ENCODE measurements at places on chromosomes 5 and 9.

DNA sequence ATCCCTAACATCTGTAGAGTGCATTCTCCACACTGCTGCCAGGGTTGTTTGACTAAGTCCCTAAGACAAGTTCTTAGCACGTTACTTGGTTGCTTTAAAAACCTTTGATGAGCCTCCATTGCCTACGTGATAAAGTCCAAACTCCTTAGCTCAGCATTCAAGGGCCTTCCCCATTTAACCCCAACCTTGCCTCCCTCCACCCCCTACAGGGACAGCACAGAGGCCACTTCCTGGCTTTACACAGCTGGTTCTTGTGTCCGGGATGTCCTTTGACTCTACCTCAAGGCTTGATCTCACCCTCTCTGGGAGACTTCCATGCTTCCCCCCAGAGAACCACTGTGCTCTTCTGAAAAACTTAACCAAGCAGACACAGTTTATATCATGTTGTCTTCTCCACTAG lies 29.4 kb downstream of the FAM240B start:
- no peak for DNase-seq

DNA sequence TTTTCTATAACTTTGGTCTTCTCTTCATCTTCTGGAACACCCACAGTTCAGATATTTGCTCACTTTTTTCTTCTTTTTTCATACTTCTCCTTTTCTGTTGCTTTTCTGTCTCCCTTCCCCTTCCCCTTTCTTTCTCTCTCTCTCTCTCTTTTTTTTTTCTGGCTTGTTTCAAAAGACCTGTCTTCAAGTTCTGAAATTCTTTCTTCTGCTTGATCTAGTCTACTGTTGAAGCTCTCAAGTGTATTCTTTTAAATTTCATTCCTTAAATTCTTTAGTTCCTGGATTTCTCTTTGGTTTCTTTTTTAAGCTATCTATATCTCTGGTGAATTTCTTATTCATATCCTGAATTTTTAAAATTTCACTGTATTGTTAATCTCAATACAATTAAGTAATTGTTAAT lies 11.2 kb downstream of the ALG2 start:
- no peak for DNase-seq

- peak; percentile 11 for DNase-seq
Measured at GRCh38 chr5:151897896-151898295, 26.8 kb downstream of the GLRA1 start.

GRCh38 chr5:74325866-74326265 lies 314.7 kb downstream of the ENC1 start:
- DNase-seq = no peak

GRCh38 chr5:88480801-88481499 lies 212.3 kb upstream of the TMEM161B start:
- no peak for DNase-seq

DNA sequence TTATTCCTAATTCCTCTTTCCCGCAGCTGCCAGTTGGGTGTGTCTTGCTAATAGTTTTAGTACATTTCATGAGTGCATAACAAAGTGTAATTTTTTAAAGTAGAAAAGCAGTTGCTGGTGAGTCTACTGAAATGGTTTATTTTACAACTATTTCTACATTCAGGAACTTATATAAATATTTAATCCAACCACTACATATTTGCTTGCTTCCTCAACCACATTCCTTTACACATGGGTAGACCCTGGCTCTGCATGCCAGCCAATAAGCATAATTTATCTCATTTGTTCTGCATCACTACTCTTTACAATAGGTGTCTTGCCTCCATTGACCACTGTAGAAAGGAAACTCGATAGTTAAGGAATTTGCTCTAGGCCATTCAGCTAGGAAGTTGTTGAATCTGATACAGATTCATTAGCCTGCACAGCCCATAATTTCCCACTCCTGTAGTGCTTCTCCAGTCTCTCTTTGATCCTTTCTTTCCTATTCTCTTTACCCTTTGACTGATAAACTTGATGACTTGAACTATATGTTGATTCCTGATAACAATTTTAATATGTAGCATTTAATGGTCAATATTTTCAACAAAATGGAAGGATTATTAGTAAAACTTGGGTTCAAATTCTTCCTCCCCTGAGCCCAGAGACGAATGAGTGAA lies 342.5 kb upstream of the ACTBL2 start:
- DNase-seq = no peak

- DNase-seq = no peak
Measured at GRCh38 chr5:80238778-80239679, 16.8 kb downstream of the SERINC5 start.

- DNase-seq = peak; percentile 49
Measured at GRCh38 chr5:72472031-72472430, 35.2 kb downstream of the ZNF366 start.

- DNase-seq = no peak
Measured at GRCh38 chr5:6858419-6858818, 145.2 kb downstream of the TENT4A start.

DNA sequence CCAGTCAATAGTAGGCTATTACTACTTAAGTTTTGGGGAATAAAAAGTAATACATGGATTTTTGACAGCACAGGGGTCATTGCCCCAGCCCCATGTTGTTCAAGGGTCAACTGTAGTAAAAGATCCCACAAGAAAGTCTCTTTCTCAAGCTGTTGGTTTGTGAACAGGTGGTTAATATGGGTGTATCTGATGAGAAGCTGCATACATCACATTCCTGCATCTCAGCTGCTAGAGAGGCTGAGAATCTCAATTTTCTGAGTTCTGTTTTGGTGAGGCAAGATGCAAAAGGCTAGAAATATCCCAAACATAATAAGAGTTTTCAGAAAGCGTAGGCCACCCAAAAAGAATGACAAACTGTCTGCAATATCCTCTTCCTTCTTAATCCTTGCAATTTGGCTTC lies 76.8 kb upstream of the DAPK1 start:
- DNase-seq = no peak

- DNase-seq = peak; percentile 24
Measured at GRCh38 chr5:127358740-127359139, 68.1 kb downstream of the MEGF10 start.

DNA sequence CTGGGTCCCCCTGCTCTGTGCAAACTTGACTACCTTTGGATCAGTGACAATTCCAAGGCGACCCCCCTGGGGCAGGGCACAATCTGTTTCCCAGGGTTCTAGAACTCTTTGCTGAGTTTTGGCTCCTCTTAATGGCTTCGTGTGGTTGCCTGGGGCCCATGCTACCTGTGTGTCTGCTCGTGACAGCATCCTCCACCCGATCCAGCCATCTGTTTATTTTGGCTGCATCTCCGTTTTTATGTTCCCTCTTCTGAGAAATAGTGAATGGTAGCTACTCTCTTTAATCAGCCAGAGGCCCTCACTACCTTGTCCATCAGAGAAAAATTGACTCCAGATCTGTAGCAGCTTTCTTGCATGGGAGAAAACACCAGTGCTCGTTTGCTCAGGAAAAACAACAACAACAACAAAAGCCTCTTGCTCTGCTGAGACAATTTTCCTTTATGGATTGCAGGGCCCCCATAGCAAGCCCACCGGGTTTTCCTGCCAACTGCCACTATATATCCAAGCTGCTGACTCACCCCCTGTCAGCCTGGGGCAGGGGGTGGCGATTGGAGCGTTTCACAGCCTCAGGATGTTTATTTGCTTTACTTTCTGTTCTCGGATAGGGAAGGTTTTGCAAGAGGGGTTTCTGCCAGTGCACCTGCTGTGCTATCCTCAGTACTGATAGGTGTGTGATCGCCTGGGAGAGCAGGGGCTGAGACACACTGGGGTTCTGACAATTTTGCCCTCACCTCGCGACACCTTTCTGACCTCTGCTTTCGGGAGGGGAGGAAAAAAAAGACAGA lies 607.8 kb downstream of the BNC2 start:
- no peak for DNase-seq

- no peak for DNase-seq
Measured at GRCh38 chr5:2003690-2004365, 121.1 kb upstream of the IRX4 start.

DNA sequence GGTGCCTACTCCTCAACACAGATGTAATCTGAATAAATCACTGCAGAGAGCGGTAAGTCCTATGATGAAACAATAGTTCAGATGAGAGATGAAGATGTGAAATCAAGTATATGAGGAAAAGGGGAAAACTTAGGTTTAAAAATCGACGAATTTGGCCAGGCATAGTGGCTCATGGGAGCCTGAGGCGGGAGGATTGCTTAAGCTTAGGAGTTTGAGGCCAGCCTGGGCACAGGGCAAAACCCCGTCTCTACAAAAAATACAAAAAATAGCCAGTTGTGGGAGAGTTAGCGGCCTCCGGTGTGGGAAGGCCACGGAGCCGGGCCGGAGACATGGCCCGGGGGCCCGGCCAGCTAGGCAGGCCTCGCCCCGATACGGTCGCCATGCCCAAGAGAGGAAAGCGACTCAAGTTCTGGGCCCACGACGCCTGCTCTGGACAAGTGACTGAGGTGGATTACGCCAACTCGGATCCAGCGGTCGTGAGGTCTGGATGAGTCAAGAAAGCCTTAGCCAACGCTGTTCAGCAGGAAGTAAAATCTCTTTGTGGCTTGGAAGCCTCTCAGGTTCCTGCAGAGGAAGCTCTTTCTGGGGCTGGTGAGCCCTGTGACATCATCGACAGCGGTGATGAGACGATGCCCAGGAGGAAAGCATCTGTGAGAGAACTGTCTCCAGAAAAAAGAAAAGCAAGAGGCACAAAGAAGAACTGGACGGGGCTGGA lies 62.8 kb upstream of the SUB1 start:
- peak; percentile 92 for DNase-seq

DNA sequence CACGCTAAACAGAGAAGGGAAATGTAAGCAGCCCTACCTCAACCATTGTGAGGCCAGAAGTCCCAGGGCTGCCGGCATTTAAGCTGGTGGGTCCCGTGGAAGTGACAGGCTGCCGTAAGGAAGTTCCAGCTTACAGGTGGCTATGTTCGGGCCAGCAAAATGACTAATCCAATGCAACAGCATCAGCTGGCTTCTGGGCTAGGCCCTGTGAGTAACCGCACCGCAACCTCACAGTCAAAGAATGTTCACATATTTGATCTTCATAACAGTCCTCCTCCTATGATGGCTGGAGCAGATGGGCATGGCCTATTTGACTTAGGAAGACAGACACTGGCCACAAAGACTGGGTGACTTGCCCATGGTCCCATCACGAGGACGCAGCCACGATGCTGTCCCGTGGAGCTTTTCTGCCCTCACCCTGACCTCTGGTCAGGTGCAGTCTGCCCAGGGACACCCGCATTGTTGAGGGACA lies 88.2 kb downstream of the LIFR start:
- DNase-seq = no peak

DNA sequence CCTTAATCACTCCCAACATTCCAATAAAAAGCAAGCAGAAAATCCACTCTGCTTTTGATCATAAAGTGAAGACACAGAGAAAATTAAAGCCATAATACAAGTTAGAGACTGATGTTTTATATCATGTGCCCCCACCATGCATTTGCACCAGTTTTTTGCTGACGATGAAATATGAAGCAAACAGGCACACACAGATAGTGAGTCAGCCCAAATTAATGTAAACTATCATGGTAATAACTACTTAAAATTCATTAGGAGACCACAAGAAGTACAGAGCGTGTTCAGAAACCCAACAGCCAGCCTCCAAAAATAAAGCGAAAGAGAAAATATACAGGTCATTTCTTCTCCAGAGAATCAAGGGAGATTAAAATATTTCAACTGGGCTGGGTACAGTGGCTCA lies 46.4 kb upstream of the KDM4C start:
- DNase-seq = no peak

DNA sequence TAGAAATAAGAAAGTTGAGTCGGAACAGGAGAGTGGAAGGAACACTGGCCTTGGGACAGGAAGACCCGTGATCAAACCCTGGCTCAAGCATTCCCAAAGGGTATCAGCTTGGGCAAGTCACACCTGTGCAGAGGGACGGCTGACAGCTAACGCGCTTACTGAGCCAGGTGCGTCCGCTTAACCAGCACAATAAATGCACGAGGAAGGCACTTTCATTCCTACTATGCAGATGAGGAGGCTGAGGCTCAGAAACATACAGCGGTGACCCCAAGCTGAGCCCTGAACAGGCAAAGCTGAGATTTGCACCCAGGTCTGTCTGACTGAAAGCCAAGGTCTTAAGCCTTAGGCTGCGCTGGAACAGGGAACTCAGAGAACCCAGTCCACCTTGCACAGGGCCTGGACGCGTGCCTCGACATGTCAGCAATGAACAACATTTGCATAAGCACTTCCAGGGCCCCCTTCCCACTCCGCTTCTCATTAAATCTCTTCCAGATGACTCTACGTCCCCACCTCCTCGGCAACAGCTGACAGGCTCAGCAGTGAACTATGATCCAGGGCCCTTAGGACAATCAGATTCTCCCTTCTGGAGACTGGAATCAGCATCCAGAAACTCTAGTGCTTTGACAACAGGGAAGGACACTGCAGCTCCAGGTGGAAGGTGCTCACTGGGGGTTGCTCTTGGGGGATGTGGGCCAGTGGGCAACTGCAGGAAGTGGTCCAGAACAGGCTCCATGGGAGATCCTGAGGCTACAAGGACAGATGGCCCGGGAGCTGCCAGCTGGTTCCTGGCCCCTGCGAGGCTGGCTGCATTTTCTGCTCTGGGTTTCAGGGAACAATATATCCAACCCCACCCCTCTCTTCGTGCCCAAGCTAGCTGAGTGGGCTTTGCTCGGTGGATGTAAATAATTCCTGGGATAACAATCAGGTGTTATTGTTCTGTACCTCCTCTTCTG lies 35.2 kb downstream of the SH3PXD2B start:
- no peak for DNase-seq
